ENCODE measurements at places on chromosomes 7 and 10.

DNA sequence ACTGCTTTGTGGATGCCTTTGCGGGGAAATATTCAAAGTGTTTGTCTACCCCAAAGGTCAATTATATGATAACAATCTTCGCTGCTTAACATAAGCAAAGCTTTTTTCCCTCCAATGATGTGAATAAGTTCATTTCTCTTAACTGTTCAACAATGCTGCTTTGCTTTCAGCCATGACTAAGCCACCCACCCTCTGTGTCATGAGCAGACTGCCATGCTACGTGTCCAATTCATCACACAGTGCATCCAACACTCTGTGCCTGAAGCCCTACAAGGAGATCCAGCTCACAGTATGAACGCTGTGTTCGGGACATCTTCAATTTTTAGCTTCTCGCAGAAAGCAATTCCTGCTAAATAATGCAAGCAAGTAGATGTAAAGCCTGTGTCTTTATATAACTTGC is 5.7 kb upstream of the TAS2R40 start:
- no peak for DNase-seq

GRCh38 chr7:102991077-102991539 is 78.3 kb downstream of the LRRC17 start:
- DNase-seq, result no peak

DNA sequence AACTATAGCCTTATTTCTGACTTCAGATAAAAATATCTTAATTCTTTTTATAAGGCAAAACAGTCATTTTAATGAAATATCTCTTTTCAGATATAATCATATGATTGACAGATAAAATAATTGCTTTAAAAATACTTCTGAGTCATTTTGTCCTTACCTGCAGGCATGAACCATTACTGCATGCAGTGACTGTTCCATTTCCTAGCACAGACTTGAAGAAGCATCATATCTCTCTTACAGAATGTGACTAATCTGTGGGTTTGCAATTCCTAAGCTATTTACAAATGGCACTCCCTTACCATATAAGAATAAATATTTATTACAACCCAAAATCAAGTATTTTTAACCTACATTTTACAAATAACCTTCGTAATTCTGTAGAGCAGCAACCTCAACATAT is 120.7 kb downstream of the SRPK2 start:
- no peak for DNase-seq

- no peak for DNase-seq
These were observed 31.2 kb upstream of the GPR37 start for GRCh38 chr7:124796771-124797170.

- no peak for DNase-seq
These were observed 55.1 kb downstream of the ANKMY2 start for GRCh38 chr7:16590424-16590823.

GRCh38 chr7:128827971-128828711 is 2.1 kb upstream of the FLNC start:
- DNase-seq, result peak; percentile 40

- no peak for DNase-seq
These were observed 187.1 kb downstream of the NPSR1 start for GRCh38 chr7:34844936-34845665.

- DNase-seq, result no peak
These were observed 18.0 kb downstream of the AQP1 start for GRCh38 chr7:30929686-30930085.

- no peak for DNase-seq
These were observed 473.3 kb upstream of the NRP1 start for GRCh38 chr10:33807531-33808359.

- DNase-seq, result no peak
These were observed 34.5 kb downstream of the NRG3 start for GRCh38 chr10:81909453-81909852.

GRCh38 chr10:43699516-43699915 is 50.8 kb upstream of the ZNF32 start:
- no peak for DNase-seq

GRCh38 chr7:78254726-78255055 is 456.1 kb downstream of the PHTF2 start:
- no peak for DNase-seq

DNA sequence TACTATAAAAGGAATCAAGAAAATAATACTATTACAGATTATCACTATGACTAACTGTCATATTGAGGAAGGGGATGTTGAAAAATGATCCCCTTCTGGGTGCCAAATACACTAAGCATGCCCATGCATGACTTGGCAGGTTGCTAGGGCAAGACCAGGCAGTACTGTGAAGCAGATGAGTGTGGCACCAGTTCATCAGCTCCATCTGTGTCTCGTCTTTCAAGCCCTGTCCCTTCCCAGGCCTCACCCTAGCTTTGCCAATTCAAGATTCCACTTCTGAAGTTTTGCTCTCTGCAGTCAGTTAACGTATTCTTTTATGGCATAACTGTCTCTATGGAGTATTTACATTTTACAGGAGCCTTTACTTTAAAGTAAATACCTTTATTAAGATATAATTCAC is 135.6 kb upstream of the HPS1 start:
- no peak for DNase-seq

GRCh38 chr7:44324481-44325200 is 753 bp downstream of the CAMK2B start:
- no peak for DNase-seq

- DNase-seq, result no peak
These were observed 668.2 kb downstream of the CCSER2 start for GRCh38 chr10:84996580-84996979.

DNA sequence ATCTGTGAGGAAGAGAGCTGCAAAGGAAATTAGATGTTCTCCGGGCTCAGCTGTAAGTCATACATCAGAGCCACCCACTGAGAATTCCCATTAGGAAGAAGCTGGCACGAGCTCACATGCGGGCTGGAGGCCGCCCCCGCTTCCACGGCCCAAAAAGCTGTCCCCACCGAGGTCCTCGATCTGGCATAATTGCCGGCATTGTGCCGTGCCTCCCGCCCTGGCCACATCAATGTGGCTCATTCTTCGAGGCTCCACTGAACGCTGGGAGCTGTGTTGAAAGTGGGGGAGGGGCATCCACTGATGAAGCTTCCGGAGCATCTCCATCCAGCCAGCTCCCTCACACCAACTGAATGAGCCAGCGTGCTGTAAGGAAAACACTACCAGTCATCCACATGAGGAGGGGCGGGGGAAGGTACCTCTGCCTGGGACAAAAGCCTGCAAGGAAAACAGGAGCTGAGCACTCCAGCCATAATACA is 173.1 kb downstream of the PTPRN2 start:
- peak; percentile 49 for DNase-seq

DNA sequence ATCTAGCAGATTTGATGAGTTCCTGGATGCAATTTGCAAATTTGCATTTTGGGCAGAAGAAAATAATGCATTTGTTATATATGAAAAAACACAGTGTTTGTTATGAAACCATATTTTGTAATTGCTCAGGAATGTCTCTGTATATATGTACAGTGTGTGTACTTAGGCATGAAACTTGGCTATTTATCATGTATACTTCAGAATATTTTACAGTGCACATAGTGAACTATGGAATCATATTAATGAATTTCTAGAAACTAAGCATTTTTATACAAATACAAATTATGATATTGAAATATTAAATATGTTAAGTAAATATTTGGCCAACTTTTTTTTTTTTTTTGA is 107.5 kb downstream of the TWIST1 start:
- no peak for DNase-seq

GRCh38 chr7:127833641-127834040 is 181.6 kb downstream of the SND1 start:
- no peak for DNase-seq

GRCh38 chr10:23534326-23534725 is 95.5 kb downstream of the OTUD1 start:
- no peak for DNase-seq

- no peak for DNase-seq
These were observed 124.8 kb upstream of the CHST15 start for GRCh38 chr10:124217906-124218804.

DNA sequence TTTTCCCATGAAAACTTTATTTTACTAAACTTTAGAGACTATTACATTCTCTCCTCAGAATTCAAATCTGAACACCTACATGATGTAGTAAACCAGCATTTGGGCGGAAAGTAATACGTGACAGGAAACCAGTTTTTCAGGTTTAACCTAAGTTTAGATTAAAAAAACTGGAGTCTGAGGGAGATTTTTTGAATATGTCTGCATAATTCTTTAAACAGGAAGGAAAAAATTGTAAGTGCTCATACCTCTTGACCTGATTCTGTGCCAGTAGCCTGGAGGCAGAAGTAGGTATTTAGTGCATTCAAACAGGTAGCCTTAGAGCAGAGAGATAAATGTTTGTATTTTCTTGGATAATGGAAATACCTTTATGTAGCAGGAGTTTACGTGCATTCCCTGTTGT is 224.3 kb downstream of the MDFIC start:
- no peak for DNase-seq

DNA sequence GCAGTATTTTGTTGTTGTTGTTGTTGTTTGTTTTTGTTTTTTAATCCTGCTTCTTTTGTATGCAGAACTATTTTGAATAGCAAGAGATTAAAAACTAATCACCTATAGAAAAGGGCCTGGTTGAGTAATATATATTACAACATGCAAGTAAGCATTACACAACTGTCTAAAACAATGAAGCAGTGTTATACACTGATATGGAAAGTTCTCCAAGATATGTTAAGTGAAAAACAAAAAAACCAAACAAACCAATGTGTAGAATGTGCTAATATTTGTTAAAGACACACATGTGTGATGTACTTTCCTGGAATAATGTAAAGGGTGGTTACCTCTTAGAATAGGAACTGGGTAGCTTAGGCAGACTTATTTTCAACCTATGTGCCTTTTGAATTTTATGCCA is 117.4 kb downstream of the ZNF365 start:
- DNase-seq, result no peak

- DNase-seq, result no peak
These were observed 71.8 kb upstream of the LOXL4 start for GRCh38 chr10:98339799-98340198.

- no peak for DNase-seq
These were observed 248.6 kb upstream of the TCERG1L start for GRCh38 chr10:131560166-131560565.

GRCh38 chr7:80488851-80489370 is 23.0 kb downstream of the GNAT3 start:
- no peak for DNase-seq

DNA sequence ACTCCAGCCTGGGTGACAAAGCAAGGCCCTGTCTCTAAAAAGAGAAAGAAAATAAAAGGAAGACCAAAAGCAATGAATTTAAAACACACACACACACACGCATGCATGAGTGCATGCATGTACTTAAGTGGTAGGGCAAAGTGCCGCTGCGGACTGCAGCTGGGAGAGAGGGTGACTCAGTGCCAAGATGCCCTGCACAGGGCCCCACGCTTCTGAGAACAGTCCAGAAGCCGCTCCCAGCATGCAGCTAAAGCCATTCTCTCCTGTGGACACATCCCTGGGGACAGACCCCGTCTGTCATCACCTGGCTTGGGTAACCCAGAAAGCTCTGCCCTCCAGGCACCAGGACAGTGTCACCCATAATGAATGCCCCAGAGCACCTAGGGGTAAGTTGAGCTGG is 61.0 kb upstream of the MYL10 start:
- no peak for DNase-seq

- DNase-seq, result no peak
These were observed 208.5 kb downstream of the PTEN start for GRCh38 chr10:88071879-88072278.

GRCh38 chr7:155228894-155229293 is 68.8 kb upstream of the INSIG1 start:
- DNase-seq, result no peak

GRCh38 chr7:117385363-117386109 is 41.8 kb downstream of the ASZ1 start:
- DNase-seq, result peak; percentile 8

- DNase-seq, result no peak
These were observed 2.2 kb upstream of the RAMP3 start for GRCh38 chr7:45155357-45155900.

GRCh38 chr7:152989889-152990380 is 230.4 kb downstream of the ACTR3B start:
- no peak for DNase-seq

DNA sequence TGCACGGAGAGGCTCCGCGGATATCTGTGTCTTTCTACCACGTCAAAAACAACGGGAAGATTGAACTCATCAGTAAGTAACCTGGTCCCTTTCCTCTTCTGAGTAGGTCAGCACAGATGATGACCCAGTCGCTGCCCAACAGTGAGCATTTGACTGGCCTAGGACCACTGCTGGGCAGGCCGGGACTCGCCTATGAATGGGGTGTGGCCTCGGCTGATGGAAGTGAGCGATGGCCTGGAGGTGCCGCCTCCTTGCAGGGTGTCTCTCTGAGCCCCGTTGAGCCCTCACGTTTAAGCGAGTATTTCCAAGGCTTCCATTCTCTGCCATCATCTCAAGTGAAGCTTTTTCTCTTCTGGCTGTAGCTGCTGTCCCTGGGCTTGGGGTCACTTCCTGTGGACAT is 18.1 kb downstream of the EIF3B start:
- DNase-seq, result no peak

GRCh38 chr7:73707045-73707631 is 12.3 kb downstream of the STX1A start:
- no peak for DNase-seq

GRCh38 chr7:3991731-3992231 is 690.3 kb upstream of the FOXK1 start:
- DNase-seq, result no peak

DNA sequence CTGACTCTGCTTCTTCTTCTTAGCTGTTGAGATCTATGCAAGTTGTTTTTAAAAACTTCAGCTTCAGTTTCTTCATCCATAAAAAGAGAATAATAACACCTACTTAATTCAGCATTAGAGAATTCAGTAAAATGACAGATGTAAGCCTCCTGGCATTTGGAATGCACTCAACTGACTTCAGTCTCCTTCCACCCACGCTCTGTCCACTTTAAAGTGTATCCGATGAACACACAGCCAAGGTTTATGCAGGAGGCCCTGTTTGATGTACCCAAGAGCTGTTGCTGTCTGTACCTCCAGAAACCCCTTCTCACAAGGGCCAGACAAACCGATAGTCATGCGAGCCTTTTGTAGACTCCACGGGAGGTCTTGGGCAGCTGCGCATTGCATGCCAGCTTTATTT is 27.1 kb upstream of the SLC35B4 start:
- no peak for DNase-seq

DNA sequence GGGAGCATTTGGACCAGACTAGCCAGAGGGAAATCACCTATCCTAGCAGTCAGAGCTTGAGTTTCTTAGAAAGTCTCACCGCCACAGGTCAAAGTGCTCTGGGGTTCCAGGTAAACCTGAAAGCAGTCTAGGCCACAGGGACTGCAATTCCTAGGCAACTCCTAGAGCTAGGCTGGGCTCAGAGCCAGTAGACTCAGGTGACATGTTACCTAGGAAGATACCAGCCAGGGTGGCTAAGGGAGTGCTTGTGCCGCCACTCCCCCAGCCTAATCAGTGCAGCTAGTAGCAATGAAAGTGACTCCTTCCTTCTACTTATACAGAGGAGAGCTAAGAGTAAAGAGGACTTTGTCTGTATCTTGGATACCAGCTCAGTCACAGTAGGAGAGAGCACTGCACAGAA is 348.7 kb upstream of the HPS1 start:
- no peak for DNase-seq

DNA sequence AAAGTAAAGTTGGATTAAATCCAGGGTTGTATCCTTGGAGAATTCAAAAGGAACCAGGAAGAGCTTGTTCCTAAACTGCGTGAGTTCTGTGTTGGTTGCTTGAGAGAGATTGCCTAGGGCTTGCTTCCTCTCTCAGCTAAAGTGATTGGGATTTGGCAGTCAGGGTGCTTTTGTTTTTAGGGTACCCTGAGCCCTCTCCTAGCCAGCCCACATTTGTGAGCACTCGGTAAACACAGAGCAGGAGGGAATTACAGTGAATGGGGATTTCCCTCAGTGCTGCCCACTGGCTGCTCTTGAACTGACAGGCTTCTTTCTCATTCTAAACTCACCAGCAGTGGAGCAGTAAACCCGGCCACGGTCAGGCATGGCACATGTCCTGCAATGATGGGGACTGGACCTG is 146.9 kb downstream of the TPST1 start:
- no peak for DNase-seq

Measured in SK-N-DZ (cell line).